Esophagus mucosa (tissue), 1 donor: ENCODE measurements at places on chromosomes 7 and 10. TPM values are rescaled to one million over a fixed set of nuclear protein-coding genes. Genes with fewer than 3 reads are reported as not detected.

GRCh38 chr10:106563384-106563783, 601.1 kb downstream of the SORCS1 start:
- ATAC-seq: no peak

- ATAC-seq: no peak
Measured at GRCh38 chr10:133150656-133151055, 9.4 kb upstream of the KNDC1 start.

- ATAC-seq: no peak
Measured at GRCh38 chr7:75532639-75533038, 40.5 kb downstream of the SPDYE5 start.

DNA sequence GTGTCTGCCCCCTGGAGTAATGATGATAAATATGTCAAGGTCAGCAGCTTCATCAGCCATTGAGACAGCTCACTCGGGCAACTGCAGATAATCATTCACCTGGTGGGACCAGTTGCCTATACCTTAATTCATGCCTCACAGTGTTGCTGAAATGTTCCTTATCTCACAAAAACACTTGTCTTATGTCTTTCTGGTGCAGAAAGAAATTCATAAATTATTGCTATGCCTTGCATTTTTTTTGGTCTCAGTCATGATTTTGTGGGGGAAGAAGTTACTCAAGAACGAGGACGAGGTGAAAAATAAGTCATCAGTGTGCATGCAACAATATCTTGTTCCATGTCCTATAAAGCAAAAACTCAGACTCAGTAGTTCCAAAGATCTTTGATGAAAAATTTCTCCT, 16.0 kb downstream of the TRIL start:
- no peak for ATAC-seq

- ATAC-seq: no peak
Measured at GRCh38 chr7:127477295-127478023, 85.0 kb upstream of the ZNF800 start.

DNA sequence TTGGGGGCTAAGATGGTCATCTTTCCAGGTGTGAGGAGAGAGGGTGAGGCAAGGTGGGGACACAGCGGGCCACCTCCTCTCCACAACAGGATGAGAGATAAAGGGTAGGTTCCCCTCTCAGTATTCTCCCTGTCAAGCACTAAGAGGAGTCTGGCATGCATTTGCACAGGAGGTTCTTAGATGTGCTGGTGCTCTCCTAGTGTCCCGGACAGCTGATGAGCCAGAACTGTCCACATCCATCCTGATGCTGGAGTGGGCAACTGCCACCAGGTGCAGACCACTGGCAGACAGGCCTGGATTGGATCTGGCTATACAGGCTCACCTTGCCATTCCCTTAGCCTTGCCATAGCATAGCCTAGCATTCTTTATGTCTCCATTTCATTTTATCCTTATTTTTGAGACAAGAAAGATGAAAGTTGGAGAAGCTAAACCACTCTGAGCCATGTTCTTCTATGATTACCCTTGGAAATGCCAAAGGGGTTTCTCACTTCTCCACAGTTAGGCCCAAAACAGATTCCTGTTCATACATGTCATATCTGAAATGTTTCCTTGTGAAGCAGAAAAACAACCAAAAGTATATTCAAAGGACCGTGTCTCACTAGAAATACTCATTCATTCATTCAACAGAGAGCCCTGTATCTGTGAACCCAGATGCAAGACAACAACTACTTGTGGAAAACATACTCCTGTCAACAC, 48.8 kb upstream of the ANTXRL start:
- no peak for ATAC-seq

DNA sequence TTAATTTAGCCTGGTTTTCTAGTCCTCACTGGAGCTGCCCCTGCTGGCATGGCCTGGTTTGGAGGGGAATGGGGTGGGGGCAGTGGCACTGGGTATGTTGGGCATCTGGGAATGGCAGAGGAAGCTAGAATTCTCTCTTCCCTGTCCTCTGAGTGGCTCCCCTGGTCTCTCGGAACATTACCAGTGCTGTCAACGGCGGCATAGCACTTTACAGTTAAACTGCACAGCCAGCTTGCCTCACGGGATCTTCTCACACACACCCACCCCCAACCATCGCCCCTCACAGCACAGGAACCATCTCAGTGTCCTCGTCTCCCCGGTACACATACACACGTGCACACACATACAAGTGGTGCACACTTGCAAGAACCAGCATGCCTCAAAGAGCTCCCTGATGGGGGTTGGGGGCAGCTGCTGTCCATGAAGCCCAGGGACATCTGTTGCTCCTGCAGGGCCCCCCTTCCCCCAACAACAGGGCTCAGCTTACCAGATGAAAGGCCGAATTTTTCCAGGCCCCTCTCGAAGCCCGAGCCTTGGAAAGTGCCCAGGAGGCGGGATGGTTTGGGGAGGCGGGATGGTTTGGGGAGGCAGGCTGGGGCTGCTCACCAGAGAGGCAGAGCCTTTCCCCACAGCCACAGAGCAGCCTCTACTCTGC, 41.0 kb downstream of the TSPAN15 start:
- no peak for ATAC-seq

DNA sequence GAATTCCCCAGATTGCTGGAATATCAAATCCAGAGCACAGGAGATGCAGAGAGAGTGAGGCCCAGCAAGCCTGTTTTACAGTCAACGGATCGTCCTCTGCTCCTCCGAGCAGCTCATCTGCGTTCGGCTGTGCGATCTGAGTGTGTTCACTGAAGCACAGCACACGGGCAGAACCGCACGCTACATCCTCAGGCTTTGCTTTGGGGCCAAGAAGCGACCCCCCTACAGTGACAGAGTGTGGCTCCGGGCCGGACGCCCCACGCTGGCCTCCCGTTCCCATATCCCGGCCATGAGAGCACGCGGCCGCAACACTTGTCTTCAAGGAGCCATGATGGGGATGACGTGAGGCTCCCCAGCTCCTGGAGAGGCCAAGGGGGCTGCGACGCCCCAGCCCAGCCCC, 431.4 kb downstream of the DNAJB6 start:
- no peak for ATAC-seq

DNA sequence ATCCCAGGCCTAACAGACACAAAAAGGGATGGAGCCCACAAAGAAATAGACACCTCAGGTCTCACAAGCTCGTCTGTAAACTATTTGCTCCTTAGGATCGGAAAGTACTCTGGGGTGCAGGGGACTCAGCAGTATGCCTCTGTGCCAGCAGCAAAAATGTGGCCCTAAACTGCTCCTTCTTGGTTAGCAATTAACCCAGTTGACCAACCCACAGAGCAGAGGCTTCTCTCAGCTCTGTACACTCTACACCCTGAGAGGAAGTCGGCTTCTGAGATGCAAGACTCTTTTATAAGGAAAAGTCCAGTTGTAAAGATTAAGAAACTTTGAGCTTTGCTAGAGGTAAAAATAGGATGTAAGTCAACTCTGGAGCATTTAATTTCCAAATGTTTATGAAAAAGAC, 156.3 kb upstream of the PRSS58 start:
- ATAC-seq: no peak

DNA sequence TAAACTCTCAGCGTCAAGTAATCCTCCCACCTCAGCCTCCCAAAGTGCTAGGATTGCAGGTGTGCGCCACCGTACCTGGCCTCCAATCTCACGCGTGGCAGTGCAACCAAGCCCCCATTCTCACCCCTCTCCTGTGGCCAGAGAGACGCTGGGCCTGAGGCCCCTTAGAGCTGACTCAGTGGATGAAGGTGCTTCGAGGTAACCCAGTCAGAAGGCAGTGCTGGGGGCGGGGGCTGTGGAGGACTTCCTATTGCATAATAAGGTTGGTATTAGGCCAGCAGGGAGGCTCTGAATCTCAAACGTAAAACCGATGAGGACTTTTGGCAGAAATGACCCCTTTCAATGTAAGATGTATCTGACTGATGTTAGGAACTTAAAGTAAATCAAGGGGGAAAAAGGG, 229.3 kb downstream of the USP6NL start:
- ATAC-seq: no peak

DNA sequence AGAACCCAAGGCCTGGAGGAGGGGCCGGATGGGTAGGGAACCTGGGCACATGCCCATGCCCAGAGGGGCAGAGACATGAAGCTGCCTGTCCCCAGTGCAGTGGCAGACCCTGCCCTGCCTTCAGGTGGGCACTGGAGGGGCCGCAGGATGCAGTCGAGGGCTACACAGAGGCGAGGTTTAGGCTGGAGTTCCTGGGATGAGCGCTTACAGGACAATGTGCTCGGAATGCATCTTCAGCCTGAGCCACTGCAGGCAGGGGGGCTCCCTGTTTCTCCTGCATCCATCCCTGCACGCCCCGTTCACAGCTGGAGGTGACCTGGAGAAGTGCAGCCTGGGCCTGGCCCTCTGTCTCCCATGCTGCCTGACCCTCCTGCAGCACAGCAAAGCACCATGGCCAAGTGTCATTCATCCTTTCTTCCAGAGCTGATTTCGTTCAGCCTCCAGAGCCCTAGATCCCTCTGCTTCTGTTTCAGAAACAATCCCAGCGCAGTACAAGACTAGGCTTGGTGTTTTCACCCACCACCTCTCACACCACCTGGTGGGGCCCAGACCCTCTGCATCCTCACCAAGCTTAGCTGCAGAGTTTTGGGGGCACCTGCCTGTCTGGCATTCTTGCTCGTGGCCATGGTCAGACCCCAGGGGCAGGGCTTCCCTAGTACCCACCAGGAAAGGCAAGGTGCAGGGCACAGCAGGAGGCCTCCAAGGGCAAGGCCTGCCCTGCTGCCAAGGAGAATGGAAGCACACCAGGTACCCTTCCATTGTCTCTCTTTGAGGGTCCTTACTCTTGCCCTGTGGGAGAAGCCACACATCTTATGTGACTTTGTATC, 311.9 kb downstream of the TCERG1L start:
- ATAC-seq: no peak

GRCh38 chr10:86392723-86393094, 26.1 kb upstream of the GRID1 start:
- no peak for ATAC-seq

The NODAL gene
- total RNA-seq: 0.48 TPM

The WNT16 gene
- 0.12 TPM for total RNA-seq

The NUTM2E gene
- not detected for total RNA-seq

The RAPGEF5 gene
- 48.6 TPM for total RNA-seq

The PGAM2 gene
- total RNA-seq: 2.6 TPM

The PNLIP gene
- total RNA-seq: not detected

The C1GALT1 gene
- 33.7 TPM for total RNA-seq
